Mammary epithelial cell (primary cell): ENCODE measurements at places on chromosomes 1 and 21.
A peak's percentile ranks its signal among the peaks of the same experiment; 100 is the strongest.

GRCh38 chr1:175254190-175254589 lies 61.6 kb upstream of the KIAA0040 start:
- no peak for DNase-seq

- DNase-seq, result no peak
Measured at GRCh38 chr1:9630331-9631111, 21.0 kb upstream of the PIK3CD start.

DNA sequence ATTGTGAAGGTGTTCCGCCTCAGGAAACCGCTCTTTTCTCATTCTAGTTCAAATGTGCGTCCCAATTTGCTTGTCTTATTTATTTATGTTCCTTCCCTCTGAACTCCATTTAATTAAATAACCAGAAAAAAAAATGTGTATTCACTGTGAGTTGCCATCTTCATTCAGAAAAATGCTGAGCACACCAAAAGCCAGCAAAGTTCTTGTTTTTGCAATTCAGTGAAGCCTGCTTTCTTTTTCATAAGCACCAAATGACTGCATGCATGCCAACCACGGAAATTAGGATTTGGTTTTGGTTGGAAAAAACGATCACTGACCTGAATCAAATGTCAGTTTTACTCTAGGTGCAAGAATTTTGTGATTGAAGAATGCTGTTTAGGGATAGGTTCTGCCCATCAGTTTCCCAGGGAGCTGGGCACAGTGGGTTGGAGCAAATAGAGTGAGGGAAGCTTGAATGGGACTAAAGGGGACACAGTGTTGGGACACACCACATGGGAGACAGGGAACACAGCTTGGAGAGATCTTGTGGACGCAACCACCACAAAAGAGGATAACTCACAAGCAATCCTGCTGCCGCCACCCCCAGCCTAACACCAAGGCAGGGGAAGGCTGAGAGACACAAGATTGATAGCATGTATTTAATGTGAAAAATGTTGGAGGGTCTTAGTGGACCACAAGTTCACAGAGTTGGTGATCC lies 183.4 kb upstream of the GALNT2 start:
- DNase-seq, result no peak

- DNase-seq, result no peak
Measured at GRCh38 chr1:246592695-246593094, 26.4 kb downstream of the CNST start.

DNA sequence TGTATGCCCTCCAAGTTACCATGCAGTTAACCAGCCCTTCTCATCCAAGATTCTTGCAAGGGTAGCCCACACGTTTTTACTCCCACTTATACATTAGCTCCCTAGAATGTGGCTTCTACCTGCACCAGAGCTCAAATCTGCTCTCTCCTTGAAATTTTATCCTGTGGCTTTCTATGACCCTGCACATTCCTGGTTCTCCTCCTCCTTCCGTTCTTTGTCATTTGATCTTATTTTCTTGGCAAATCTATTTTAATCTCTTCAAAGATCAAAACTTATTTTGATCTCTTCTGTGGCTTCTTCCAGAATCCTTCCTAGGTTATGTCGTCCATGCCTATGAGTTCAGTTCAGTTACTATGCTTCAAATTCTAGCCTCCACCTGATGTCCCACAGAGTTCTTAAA lies 115.6 kb upstream of the GUCA2B start:
- DNase-seq, result no peak

DNA sequence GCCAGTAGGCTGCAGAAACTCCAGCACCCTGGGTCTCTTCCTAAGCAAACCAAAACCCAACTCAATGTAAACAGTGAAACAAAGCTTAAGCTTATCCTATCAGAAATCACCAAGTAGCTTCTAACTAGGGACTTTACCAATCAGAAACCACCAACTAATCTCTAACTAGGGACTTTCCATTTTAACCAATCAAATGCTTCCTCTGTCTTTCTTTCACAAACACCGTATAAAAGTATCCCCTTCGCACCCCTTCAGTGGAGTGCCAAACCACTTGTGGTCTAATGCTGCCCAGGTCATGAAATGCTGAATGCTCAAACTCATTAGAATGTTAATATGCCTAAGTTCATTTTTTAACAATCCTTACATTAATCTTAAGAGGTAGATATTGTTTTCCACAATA lies 250.5 kb upstream of the DUSP10 start:
- peak; percentile 44 for DNase-seq
